ENCODE measurements at places on chromosomes 5 and 9. TPM values are rescaled to one million over a fixed set of nuclear protein-coding genes. Genes with fewer than 3 reads are reported as not detected.

The ENHO gene
- total RNA-seq, result 7.2 TPM

The ADAMTS19 gene
- not detected for total RNA-seq

The DAB2 gene
- total RNA-seq, result 1.7 TPM

The WASHC1 gene
- total RNA-seq, result 9.8 TPM

The TMEM167A gene
- 117 TPM for total RNA-seq

- H3K4me3 ChIP-seq, result no peak overlapping the region
- H3K36me3 ChIP-seq, result no peaks in the 10 kb centered on the region
- peaks cover 8% of the 10 kb centered on the region for H3K4me1 ChIP-seq
- no peaks in the 10 kb centered on the region for H3K27me3 ChIP-seq
- DNase-seq, result no peak
Observed at GRCh38 chr5:72605632-72606031, 98.4 kb upstream of the ZNF366 start.

- no peak for DNase-seq
- H3K27me3 ChIP-seq, result no peaks in the 10 kb centered on the region
- no peak overlapping the region for H3K4me3 ChIP-seq
- H3K36me3 ChIP-seq, result no peaks in the 10 kb centered on the region
- no peak overlapping the region for H3K27ac ChIP-seq
- no peaks in the 10 kb centered on the region for H3K4me1 ChIP-seq
Observed at GRCh38 chr5:151130922-151131891, 26.4 kb downstream of the ANXA6 start.

DNA sequence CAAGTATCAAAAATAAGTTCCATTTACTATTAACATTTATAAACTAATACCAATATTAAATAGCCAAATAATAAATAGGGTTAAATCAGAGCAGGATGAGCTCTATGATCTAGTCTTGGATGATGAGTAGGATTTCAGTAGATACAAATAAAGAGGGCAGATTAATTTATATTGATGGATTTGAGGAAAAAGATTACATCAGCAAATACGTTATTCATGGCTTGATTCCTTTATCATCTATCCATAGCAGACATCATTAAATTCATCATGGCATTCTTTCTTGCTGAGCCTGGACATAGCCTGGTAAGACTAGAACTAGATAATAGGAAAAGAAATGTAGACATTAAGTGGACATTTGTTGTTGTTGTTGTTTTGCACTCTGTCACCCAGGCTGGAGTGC, 13.4 kb upstream of the MSMP start:
- no peak overlapping the region for H3K27ac ChIP-seq
- H3K36me3 ChIP-seq, result no peaks in the 10 kb centered on the region
- H3K27me3 ChIP-seq, result no peaks in the 10 kb centered on the region
- DNase-seq, result no peak
- peaks cover 8% of the 10 kb centered on the region for H3K4me1 ChIP-seq
- H3K4me3 ChIP-seq, result no peak overlapping the region

GRCh38 chr5:172450861-172451695, 3.2 kb downstream of the SH3PXD2B start:
- H3K4me1 ChIP-seq, result peaks cover 56% of the 10 kb centered on the region
- no peak overlapping the region for H3K4me3 ChIP-seq
- no peaks in the 10 kb centered on the region for H3K27me3 ChIP-seq
- DNase-seq, result no peak

DNA sequence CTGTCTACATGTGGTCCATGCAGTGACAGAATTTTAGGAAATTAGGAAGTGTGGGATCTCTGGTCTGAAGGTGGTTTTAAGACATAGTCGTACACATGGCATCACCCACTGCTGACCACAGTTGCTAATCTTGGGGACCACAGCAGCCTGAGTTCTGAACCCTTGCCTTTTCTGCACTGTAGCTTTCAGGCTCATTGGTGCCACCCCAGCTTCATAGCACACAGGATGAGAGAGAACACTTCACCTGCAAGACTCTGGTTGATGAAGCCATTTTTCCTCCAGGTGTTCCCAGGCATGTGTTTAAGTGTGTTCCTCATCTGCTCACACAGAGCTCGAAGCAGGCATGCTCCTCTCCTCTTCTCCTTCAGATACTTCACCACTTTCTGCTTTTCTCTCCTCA, 68.2 kb upstream of the S1PR3 start:
- DNase-seq, result no peak
- no peak overlapping the region for H3K4me3 ChIP-seq
- no peak overlapping the region for H3K27ac ChIP-seq

- no peaks in the 10 kb centered on the region for H3K36me3 ChIP-seq
- no peak for DNase-seq
- no peaks in the 10 kb centered on the region for H3K4me1 ChIP-seq
- no peak overlapping the region for H3K27ac ChIP-seq
- H3K27me3 ChIP-seq, result no peaks in the 10 kb centered on the region
Observed at GRCh38 chr5:123571927-123572326, 60.0 kb downstream of the CSNK1G3 start.

GRCh38 chr5:54603372-54603771, 85.8 kb downstream of the SNX18 start:
- no peak overlapping the region for H3K4me3 ChIP-seq
- no peaks in the 10 kb centered on the region for H3K4me1 ChIP-seq
- H3K27ac ChIP-seq, result no peak overlapping the region
- no peak for DNase-seq
- no peaks in the 10 kb centered on the region for H3K36me3 ChIP-seq

Measured in Panc1 (cell line).